ENCODE measurements at places on chromosomes 7 and 10. TPM values are rescaled to one million over a fixed set of nuclear protein-coding genes. Genes with fewer than 3 reads are reported as not detected.

GRCh38 chr7:125484755-125485154, 555.1 kb upstream of the POT1 start:
- H3K27ac ChIP-seq: no peak overlapping the region
- DNase-seq: no peak
- no peaks in the 10 kb centered on the region for H3K36me3 ChIP-seq
- H3K4me1 ChIP-seq: no peaks in the 10 kb centered on the region
- H3K27me3 ChIP-seq: no peaks in the 10 kb centered on the region
- no peak overlapping the region for H3K4me3 ChIP-seq

Gene GRIFIN
- not detected for total RNA-seq

Gene CYP2C19
- not detected for total RNA-seq

DNA sequence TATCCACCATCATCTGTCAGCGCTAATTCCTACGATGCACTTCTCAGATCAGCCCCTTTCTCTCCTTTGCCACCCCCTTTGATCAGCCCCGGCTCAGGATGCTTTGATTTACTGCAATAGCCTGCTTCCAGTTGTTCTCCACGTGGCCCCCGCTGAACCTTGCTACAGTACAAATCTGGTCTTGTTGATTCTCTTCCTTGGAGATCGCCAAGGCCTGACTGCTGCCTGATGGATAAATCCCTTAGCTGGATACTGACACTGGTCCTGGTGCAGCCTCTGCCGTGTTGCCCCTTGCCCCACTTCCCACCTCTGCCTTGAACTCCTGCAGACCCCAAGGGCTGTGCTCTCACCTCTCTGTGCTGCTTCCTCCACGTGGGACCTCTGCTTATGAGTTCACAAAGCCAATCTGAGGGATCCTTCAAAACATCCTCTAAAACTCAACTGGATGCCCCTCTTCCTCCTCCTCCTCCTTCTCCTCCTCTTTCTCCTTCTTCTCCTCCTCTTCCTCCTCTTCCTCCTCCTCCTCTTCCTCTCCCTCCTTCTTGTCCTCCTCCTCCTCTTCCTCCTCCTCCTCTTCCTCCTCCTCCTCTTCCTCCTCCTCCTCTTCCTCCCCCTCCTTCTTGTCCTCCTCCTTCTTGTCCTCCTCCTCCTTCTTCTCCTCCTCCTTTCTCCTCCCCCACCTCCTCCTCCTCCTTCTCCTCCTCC, 15.3 kb downstream of the PLXNA4 start:
- H3K4me3 ChIP-seq: no peak overlapping the region
- H3K4me1 ChIP-seq: no peaks in the 10 kb centered on the region
- no peaks in the 10 kb centered on the region for H3K27me3 ChIP-seq
- DNase-seq: no peak

Gene LIPN
- total RNA-seq: not detected

GRCh38 chr7:1092161-1092632, 4.3 kb downstream of the GPER1 start:
- no peak for DNase-seq
- H3K36me3 ChIP-seq: peaks cover 14% of the 10 kb centered on the region
- H3K27me3 ChIP-seq: no peaks in the 10 kb centered on the region
- H3K4me3 ChIP-seq: no peak overlapping the region
- peaks cover 10% of the 10 kb centered on the region for H3K4me1 ChIP-seq

- no peak for DNase-seq
- H3K36me3 ChIP-seq: peaks cover 26% of the 10 kb centered on the region
- H3K4me1 ChIP-seq: peaks cover 26% of the 10 kb centered on the region
- H3K27ac ChIP-seq: peak overlapping the region; percentile 93
- peak overlapping the region; percentile 86 for H3K4me3 ChIP-seq
- H3K27me3 ChIP-seq: no peaks in the 10 kb centered on the region
Observed at GRCh38 chr7:73683788-73684693, 644 bp downstream of the BUD23 start.

Gene EXOC6
- 11.7 TPM for total RNA-seq

DNA sequence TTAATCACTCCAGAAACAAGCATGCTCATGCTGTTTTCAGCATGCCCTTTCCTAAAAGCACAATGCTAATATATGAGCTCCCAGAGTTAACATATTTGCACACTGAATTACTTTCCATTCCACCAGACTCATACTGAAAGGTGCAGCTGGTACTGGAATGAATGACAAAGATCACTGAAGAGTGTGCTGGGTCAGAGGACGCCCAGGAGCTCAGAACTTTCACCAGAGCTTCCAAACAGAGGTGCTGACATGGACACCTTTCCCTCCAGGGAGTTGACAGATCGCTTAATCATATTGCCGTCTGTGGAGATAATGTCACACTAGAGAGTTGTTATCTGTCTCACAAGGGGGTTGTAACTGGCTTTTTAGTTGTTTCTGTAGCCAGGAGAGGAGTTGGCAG, 292.9 kb downstream of the LHFPL3 start:
- no peaks in the 10 kb centered on the region for H3K27me3 ChIP-seq
- H3K4me1 ChIP-seq: no peaks in the 10 kb centered on the region
- H3K4me3 ChIP-seq: no peak overlapping the region

- H3K27ac ChIP-seq: peak overlapping the region; percentile 67
- peaks cover 85% of the 10 kb centered on the region for H3K4me1 ChIP-seq
- H3K27me3 ChIP-seq: no peaks in the 10 kb centered on the region
- no peak for DNase-seq
Observed at GRCh38 chr7:6385110-6385781, 62.5 kb downstream of the DAGLB start.

Gene PNLIPRP1
- 0.60 TPM for total RNA-seq

- no peaks in the 10 kb centered on the region for H3K27me3 ChIP-seq
- no peaks in the 10 kb centered on the region for H3K4me1 ChIP-seq
- peak overlapping the region; percentile 33 for H3K27ac ChIP-seq
Observed at GRCh38 chr7:28528899-28529298, 116.6 kb downstream of the CREB5 start.

DNA sequence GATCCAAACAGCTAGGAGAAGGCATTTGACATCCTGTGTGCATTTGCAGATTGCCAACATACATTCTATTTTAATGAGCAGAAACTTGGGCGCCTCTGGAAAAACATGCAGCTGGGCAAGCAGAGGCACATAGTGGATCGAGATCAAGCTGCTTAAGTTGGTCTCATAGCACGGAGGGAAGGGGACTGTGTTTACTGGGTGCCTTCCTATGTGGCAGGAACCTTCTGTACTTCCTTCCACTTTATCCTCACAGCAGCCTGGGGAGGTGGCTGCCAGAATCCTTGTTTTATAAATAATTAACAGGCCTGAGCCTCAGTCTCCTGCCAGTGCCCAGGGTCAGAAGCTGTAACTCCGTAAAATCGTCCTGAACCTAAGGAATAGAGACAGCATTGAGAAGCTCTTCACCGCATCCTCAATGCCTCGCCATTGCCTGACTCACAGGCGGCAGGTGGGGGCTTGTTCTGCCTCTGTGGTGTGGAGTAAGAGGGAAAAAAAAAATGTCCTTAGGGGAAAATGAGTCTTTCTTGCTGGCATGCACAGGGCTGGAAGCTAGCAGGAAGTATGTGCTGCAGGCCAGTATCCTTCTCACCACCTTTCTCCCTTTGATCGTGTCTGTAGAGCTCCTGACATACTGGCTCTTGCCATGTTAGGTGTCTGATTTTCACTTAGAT, 6.2 kb downstream of the VWA2 start:
- H3K27me3 ChIP-seq: peaks cover 19% of the 10 kb centered on the region
- no peak overlapping the region for H3K4me3 ChIP-seq
- H3K27ac ChIP-seq: no peak overlapping the region
- H3K36me3 ChIP-seq: no peaks in the 10 kb centered on the region
- DNase-seq: no peak

All from heart right ventricle (tissue), 16 donors.